ENCODE measurements at places on chromosomes 16 and 17.

DNA sequence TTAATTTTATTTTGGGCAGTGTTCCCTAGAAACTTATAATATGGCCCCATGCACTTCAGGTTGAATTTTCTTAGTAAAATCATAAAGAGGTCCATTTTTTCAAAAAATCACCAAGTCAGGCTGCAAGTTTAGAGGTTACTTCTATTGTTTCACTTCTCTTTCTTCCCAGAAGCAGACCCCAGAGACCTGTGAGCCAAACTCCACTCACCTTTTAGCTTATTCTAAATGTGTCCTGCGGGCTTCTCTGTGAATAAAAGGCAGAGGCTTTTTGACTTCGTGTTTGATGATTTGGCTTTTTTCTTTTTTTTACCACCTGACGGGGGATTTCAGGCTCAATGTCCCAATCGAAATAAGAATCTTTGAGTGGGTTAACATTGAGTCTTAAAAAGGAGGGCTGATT lies 7.4 kb downstream of the PRKCB start:
- DNase-seq, result no peak

DNA sequence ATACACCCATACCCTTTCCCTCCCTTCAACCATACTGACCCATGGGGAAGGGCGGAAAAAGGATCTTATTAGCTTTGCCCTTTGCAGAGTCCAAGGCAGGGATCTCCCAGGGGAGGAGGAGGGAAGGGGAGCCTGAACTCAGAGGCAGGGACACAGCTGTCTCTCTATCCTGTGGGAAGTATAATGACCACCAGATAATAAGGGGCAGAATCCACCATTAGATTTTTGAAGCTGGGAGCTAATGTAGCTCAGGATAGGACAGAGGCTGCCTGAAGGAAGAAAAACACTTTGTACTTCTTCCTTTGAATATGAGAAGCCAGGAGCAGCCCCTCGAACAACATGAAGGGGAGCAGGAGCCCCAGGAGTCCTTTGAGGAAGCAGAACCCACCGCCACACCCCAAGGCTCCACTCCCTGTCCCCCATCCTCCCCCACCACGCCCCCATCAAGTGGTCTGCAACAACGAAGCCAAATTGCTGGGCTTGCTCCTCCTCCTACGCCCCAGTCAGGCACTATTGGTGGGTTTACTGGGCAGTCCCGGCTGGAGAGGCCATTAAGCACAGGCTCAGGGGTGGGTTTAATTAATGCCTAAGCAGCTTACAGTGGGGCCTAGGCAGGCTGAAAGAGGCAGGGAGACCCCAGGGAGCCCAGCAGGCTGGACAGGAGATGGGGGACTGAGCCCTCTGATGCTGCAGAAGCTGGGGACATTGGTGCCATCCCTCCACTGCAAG lies 5.3 kb downstream of the MPP2 start:
- DNase-seq, result no peak

DNA sequence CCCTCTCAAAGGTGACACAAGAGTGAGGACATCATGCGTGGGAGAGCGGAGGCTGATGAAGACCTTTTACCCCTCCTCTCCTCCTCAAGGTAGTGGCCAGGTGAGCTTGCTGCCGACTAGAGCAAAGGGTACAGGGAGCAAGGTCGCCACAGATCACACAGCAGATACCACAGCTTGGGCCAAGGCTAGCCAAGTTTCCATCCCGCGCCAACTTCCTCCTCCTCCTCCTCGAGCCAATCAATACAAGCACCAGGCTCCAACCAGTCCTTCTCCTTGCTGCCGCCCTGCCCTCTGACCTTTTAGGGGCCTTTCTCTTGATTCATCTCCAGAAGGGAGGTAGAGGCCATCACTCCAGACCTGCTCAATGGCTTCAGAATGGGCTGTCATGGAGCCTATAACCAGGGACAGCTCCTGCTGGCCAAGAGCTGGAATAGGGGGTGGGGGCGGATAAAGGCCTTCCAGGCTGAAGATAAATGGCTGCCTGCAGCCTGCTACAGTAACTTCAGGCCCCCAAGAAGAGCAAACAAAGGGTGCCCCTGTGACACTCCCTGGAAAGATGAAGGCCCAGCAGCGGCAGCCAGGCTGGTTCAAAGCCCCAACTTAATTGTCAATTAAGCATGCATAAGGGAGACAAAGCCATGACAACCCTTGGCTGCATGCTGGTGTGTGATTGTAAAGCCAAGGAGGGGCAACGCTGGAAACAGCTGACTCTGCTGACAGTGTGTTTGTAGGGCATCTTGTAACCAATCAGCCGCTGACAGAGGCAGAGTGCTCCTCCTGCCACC lies 17.8 kb downstream of the HNF1B start:
- DNase-seq, result no peak

DNA sequence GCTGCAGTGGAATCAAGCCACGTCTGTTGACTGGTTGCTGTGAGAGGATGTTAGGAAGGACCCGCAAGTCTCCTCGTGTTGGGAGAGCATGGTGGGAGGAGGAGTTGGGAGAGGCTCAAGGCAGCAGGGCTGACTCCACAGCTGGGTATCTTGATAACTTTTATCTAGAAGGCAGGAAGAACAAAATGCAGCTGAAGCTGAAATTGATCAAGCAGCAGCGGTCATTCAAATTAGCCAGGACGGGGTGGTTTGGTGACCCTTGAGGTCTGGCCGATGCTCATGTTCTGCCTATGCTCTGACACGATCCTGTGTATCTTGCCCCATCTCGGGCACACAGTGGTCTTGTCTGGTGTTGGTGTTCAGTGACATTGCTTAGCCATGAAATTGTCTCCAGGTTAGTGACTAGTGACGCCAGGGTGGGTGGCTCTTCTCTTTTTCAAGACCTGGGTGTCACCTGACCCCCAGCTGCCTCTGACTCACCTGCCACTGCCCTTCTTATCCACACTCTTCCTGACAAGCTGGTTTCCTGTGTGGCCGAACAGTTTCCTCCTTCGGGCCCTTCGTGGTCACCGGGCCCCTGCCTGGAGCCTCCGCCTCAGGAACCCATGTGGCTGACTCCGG lies 19.1 kb downstream of the NPTX1 start:
- no peak for DNase-seq

- DNase-seq, result no peak
Measured at GRCh38 chr16:79571903-79572535, 28.5 kb downstream of the MAF start.

DNA sequence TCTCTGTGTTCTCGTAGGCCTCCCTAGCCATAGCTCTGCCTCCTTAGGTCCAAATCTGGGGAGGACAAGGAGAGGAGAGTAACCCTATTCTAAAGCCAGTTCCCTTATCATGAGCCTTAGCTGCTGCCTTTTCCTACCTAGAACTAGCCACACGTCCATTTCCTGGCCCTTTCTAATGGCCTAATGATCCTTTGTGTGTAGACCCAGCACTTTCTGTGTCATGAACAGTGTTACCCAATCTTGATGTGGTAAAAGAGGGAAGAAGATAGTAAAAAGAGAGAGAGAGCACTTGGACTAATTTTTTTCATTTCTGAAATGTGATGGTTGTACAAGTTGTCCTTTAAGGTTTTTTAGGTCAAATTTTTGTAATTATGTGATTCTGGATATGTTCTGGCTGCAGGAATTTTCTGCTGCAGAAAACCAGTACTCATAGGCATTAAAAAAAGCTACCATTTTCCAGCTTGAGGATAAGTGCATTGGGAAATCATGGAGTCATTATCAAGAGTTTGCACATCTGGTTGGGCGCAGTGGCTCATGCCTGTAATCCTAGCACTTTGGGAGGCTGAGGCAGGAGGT lies 18.2 kb downstream of the CASC3 start:
- DNase-seq, result no peak

DNA sequence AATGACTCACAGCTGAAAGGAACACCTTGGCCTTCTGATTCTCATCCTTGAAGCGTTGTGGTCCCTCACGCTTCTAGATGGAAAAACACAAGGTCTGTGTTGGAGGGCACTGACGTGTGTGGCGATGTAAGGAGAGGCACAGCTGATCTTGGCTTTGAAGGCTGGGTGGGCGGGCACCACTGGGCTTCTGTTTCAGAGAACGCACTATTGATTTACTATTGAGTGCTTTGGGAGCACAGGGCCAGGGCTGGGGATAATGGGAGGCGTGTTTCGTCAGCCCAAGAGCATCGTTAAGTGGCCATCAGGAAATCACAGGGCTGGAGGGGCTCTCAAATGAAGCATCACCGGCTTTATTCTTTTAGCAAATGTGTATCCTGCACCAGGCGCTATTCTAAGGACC lies 70.7 kb downstream of the CMIP start:
- no peak for DNase-seq

- DNase-seq, result no peak
Measured at GRCh38 chr17:73986641-73987177, 216.8 kb upstream of the RPL38 start.

DNA sequence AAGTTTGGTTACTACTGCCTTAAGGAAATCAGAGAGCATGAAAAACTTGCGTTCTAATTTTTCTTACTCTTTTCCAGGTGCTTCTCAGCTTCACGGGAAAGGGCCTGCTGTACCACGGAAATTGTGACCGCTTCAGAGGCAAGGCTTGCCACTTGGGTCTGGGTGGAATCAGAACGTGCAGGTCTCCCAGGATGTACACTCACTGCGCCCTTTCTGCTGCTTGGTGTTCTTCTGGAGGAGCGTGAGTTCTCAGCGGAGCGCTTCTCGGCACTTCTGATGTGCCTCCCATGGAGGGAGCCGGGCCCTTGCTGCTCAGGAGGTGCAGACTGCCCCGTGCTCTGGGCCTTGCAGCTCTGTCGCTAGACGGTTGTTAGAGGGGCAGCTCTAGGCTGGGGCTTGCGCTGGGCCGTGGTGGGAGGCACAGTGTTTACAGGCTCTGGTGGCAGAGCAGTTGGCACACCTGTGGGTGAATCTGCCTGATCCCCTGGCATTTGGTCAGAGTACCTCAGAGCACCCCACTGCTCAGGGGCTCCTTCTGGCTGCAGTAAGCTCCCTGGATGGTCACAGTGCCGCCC lies 32.8 kb downstream of the UBN1 start:
- DNase-seq, result no peak

DNA sequence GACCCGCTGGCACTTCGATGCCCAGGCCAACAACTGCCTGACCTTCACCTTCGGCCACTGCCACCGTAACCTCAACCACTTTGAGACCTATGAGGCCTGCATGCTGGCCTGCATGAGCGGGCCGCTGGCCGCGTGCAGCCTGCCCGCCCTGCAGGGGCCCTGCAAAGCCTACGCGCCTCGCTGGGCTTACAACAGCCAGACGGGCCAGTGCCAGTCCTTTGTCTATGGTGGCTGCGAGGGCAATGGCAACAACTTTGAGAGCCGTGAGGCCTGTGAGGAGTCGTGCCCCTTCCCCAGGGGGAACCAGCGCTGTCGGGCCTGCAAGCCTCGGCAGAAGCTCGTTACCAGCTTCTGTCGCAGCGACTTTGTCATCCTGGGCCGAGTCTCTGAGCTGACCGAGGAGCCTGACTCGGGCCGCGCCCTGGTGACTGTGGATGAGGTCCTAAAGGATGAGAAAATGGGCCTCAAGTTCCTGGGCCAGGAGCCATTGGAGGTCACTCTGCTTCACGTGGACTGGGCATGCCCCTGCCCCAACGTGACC lies 5.0 kb downstream of the WFIKKN2 start:
- no peak for DNase-seq

- no peak for DNase-seq
Measured at GRCh38 chr17:78981010-78981888, 1.5 kb upstream of the LGALS3BP start.

DNA sequence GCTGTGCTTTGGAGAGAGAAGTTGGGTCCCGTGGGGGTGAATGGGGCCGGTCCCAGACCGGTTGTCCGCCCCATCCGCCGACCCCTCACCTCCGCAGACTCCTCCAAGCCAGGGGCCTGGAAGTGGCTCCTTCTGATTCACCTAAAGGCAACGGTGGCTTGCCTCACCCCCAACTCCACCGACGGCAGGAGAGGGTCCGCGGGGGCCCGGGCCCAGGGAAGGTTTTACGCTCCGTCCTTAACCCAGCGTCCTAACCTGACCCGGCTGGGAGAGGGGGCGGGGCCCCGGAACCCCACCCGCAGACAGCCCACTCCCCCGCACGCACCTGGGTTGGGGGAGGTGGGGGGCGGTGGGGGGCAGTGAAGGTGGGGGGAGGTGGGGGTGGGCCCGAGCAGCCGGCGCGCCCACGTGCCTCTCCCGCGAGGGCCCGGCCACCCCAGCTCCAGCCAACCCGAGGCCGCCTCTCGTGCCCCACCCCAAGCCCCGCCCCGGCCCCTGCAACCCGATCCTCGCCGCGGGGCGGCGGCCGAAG lies 12.7 kb upstream of the CD300A start:
- DNase-seq, result no peak

GRCh38 chr17:35536664-35537171 lies 760 bp downstream of the SLFN12L start:
- DNase-seq, result no peak

DNA sequence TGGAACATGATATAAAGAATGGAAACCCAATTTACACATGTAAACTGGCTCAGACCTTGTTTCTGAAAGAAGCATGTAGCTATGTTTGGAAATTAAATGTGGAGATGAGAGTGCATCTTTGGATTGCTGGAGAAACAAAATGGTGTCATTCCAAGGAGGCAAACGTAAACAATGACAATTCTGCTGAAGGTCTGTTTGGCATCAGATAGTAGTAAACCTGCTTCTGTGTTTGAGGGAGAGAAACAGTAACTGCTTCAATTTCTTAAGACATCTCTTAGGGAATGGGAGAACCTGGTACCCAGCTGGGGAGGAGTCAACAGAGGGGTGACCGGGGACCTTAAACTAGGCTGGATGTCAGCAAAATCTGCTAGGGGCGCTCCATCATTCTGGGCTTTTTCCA lies 23.5 kb downstream of the GPRC5B start:
- DNase-seq, result no peak

GRCh38 chr17:29379084-29379991 lies 10.8 kb upstream of the TAOK1 start:
- no peak for DNase-seq

GRCh38 chr16:79265701-79266100 lies 334.8 kb downstream of the MAF start:
- no peak for DNase-seq

DNA sequence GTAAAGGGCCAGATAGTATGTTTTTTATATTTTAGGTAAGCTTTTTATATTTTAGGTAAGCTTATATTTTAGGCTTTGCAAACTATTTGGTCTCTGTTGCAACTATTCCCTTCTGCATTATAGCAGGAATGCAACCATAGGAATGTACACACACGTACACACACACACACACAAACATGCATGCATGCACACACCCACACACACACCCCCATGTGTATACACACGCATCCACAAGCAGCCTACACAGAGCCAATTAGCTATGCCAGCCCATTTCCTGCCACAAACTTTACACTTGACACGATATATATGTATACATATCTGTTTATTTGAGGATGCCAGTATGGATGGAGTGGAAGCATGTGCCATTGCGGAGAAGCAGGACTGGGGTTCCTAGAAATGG lies 7.5 kb upstream of the TRPV3 start:
- DNase-seq, result no peak

DNA sequence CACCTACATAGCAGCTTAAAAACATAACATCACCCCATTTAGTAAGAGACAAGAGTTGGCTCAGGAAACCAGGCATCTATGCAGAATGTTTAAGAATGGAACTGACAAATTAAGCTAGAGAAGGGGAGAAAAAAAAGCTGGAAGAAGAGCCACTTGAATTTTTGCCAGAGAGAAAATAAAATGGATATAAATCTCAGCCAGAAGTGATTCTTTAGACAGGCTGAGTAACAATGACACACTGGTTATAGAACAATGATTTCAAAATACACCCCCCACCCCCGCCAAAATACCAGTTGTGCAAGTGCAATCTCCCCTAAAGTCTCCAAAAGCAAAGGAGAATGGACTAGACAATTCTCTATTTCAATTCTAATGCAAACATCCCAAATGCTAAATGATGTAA lies 22.4 kb downstream of the LSM12 start:
- DNase-seq, result no peak

Data from cortex of kidney (tissue), 1 donor.